HS-5 (cell line): ENCODE measurements at places on chromosomes 5 and 9.

DNA sequence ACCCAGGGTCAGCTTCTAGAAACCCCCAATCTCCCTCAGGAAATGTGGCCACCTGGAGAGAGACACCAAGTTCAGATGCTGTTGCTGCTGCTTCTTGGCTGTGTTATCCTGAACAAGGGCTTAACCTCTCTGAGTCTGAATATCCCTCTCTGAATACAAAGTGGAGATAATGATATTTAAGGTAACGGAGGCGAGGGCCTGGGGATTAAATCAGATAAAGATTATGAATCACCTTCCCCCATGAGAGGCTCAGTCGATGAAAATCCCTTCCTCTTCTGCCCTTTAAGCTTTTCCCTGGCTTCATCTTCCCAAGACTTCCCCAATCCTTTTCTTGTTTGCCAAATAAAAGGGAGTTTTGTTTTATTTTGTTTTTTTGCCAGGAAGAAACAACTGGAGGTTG is 8.1 kb upstream of the CPLX2 start:
- no peak for DNase-seq

DNA sequence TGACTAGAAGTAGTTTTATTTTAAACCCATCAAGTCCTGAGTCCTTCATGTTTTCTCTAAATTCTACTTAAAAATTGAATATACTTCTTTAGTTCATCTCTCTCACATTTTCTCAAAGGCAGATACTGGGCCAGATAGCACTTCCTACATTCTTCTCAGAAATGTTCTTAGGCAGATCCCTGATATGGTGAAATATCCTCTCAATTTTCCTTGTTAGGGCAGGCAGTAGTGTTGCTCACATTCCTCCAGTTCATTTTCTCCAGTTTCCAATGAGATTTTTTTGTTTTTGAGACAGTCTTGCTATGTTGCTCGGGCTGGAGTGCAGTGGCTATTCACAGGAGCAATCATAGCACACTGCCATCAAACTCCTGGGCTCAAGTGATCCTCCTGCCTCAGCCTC is 5.7 kb downstream of the GCNT1 start:
- no peak for DNase-seq

DNA sequence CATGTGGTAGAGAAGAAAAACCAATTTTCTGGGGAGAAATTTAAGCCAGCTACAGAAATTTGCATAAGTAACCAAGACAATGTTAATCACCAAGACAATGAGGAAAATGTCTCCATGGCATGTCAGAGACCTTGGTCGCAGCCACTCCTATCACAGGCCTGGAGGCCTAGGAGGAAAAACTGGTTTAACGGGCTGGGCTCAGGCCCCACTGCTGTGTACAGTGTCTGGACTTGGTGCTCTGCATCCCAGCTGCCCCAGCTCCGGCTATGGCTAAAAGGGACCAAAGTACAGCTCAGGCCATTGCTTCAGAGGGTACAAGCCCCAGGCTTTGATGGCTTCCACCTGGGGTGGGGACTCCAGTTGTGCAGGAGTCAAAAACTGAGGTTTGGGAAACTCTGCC is 1075.1 kb upstream of the CDH18 start:
- DNase-seq, result no peak

DNA sequence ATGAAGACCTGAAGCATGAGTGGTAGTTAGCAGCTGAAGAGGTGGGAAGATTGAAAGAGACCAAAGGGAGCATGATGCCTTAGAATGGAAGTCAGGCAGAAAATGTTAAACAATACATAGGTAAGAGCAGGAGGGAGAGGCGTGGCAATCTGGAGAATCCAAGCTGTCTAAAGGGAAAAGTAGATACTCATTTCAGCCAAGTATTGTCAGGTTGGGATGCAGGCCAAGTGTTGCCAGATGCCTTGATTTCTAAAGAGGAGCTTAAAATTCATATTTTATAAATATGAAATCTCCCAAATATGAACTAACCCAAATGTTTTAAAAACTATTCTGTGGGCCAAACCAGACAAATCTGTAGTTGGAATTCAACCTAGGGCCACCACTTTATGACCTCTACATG is 4.2 kb downstream of the PAM start:
- no peak for DNase-seq

GRCh38 chr9:123983047-123983446 is 28.5 kb upstream of the LHX2 start:
- no peak for DNase-seq

GRCh38 chr5:8601831-8602354 is 732.9 kb downstream of the MTRR start:
- DNase-seq, result peak; percentile 69

GRCh38 chr9:74245866-74246497 is 251.2 kb upstream of the RORB start:
- no peak for DNase-seq
